DMS 273 treated with DMSO at 0.1 percent for 48 hours (cell line): ENCODE measurements at places on chromosomes 12 and 14.

DNA sequence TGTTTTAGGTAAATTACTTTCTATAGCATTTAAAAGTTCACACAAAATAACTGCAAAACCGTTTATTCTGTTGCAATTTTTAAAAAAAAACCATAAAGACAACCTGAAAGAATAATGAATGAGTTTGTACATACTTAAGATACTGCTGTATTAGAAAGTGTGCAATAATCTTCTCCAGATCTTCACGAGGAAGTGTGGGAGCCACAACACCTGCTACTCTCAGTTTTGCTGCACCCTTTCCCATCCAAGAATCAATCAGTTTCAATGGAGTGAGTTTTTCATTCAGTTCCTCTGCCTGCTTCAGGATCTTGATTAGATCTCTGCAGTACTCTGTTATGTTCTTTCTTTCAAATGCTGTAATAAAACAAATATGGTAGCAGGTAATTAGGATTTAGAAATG lies 30.1 kb downstream of the RECQL start:
- no peak for DNase-seq

DNA sequence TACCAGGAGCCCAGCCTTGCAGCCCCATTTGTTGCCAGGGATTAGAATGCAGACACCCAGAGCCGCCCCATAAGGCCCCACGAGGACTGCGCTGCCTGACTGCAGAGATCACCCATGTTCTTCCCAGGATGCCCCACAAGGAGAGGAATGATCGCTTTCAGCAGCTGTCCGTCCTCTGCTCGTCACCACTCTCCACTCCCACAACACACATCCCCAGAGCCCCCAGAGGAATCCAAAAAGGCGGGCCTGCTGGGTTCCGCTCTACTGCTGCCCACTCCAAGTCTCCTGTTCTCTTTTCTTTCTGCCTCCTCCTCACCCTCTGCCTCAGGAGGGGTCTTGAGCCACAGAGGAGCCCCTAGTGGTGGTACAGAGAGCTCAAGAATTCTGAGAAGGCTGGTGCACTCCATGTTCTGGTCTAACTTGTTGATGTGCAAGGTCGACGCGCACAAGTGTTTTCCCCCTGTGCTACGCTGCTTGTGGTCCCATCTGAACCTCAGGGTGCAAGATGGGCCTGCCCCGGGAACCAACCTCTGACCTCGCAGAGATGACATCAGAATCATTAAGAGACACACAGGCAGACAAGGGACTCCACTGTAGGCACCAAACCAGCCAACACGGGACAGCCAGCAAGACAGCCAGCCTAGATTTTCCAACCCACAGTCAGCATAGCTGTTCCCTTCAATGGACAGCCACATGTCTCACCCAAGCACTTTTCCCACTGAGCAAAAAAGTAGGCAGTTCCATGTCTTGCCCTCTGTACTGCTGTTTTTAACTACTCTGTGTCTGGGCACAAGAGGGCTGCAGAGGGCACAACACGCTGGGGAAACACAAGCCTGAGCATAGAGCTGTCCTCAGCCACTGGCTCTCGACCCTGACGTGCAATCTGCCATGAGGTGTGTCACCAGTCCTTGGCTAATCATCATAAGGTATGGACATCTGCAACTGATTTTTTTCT lies 29.9 kb downstream of the PXN start:
- DNase-seq = no peak

- DNase-seq = no peak
Measured at GRCh38 chr14:95282354-95282985, 37.2 kb downstream of the CLMN start.

DNA sequence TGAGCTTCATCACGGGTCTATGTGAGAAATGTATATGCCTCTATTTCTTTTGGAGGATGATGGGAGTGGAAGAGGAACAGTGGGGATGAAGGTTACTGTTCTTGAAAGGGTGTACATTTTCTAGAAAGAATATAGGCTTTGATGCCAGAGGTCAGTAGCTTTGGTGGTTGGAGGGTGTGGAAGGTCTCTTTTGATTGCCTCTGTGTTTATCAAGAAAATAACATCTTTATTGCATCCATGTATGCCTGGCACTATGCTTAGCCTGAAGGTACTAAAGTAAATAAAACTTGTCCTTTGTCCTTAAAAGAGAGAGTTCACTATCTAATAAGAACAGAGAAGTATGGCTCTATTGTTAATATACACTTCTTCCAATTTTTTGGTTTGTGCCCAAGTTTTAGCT lies 201.8 kb downstream of the NUBPL start:
- no peak for DNase-seq

GRCh38 chr14:91258876-91259275 lies 14.4 kb upstream of the GPR68 start:
- DNase-seq = no peak

DNA sequence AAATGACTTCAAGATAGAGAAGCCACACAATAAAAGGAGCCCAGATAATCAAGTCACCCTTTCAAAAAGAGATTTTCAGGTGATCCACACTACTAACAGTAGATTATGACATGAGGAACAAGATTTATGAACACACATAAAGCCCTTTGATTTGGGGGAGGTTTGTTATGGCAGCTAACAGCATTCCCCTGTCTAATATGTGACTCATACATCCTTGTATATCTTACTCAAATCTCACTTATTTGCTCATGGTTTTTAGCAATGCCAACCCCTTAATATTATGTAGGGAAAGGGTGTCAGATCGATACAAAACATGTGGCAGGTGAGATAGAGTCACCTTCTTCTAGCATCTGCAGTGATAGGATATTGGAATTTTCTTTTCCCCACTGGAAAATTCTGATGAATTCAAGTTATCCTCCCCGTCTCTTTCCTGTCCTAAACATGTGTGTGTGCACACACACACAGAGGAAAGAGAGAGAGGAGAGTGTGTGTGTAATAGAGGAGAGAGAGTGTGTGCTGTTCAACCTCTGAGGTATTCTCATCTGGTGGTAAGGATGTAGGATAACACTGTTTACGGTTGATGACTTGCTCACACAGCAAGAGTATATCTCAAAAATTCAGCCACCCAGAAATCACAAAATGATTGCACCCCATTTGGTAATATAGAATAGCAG lies 319.9 kb downstream of the KCNC2 start:
- DNase-seq = no peak

DNA sequence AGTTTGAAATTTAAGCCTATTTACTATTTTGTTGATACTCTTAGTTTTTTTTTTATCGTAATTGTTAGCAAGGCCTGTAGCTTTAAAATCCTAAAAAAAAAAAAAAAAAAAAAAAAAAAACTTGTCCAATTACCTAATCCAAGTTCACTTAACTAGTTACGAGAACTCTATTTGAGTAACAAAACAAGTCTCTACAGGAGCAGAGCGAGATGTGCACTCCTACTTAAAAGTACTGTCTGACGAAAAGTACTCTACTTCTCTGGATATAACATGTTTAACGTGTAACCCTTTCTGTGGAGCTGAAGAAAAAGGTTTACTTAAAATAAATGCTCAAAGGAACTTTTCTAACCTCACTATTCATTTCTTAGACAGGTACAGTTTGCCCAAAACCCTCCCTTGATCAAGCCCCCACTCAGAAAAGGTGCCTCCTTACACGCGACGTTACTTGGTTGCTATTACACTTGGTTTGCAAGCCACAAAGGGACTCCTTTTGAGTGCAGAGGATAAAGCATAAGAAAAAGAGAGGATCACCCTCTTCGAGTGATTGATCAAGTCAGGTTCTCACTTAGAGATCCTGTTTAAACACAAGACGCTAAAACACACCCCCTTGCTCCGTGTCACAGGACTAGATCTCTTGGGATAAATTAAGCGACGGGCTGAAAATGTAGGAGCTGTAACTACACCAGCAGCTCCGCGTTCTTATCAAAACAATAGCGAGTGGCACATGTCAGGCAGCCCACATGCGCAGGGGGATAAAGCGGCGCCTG lies 2.2 kb downstream of the BAZ1A start:
- DNase-seq = no peak

- DNase-seq = no peak
Measured at GRCh38 chr12:4046495-4046840, 173.3 kb upstream of the PARP11 start.

GRCh38 chr12:49933796-49934195 lies 16.7 kb upstream of the AQP2 start:
- DNase-seq = no peak

DNA sequence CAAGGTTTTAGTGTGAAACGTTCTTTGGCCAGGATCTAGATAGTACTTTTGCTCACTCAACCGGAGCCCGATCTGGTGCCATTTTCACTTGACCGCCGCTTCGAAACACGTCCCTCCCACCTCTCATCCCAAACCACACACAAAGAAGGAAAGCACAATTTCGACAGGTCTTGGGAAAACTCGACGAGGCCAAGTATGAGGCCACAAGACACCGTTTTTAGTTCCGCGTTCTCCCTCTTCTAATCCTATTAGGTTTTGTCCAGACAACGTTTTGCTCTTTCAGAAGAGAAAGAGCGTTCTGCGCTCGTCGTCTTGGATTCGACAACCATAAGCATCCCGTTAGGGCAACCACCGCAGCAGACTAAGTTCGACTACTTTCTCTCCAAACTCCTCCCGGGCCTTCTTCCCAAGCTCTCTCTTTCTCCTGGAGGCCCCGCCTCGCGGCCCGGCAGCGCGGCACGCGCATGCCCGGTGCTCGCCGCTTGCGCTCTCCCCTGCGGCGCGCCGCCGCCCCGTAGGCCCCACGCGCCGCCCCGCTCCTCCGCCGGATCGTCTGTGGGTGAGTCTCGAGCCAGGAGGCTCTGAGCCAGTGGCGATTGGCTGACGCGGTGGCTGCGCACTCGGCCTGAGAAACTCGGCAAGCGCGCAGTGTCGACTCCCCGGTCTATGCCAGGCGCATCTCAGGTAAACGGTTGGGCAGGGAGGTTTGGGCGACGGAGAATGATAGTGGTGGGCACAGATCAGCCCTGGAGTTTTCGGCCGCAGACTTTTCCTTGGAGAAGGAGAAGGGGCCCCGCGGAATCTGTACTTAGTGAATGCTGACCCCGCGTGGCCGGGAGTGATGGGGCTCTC lies at the start of gene MIPOL1:
Gene MIPOL1 (plus strand): TSS at position 517 of the 852 bp plus-strand sequence. CDS start 49,952 bp downstream, outside the sequence.
- DNase-seq = peak; percentile 78

DNA sequence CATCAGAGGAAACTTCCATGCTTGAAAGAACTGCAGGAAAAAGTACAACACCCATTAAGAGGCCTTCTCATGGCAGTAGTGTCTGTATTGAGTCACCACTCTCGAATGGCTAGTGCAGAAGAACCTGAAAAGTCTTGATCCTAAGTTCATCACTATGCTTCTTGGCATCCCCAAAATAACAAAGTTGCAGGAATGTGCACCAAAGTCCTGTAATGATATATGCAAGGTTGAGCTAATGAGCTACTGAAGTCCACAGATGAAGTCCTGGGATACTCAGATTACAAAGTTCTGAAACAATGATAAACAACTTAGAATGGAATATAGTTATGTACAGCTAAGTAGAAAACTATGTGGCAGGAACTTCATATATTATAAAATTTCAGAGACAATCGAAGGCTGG lies 545.4 kb downstream of the FOXG1 start:
- DNase-seq = no peak

DNA sequence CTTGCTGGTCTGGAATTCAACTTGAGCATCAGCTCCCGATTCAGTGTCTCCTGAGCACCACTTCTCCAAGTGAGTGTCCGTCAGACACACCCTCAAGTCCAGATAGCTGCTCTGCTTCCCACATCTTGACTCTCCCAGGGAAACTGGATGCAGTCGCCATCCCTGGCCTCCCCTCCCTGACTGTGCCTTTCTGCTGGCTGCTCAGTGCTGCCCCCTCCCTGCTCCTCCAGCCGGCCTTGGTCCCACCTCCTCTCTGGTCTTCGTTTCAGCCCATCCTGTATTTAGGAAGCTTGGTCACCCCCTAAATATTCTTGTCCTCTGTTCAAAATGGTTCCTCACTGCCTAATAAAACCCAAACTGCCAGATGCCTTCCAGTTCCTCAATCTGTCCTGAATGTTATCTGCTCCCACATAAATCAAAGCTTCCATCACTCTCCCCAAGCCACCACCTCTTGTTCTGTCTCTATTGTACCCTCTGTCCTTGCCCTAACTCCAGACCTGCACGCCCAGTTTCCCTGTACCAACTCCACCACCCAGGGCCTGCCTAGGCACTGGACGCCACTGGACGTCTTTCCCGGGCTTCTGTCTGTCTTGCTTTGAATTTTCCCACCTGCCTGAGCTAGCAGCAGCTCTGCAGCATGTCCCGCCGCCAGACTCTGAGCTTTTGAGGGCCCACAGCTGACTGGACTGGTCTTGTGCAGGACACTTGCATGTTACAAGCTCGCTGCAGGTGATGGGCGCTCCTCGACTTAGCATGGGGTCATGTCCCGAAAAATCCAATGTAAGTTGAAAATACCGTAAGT lies 33.8 kb downstream of the CCDC92 start:
- DNase-seq = no peak

DNA sequence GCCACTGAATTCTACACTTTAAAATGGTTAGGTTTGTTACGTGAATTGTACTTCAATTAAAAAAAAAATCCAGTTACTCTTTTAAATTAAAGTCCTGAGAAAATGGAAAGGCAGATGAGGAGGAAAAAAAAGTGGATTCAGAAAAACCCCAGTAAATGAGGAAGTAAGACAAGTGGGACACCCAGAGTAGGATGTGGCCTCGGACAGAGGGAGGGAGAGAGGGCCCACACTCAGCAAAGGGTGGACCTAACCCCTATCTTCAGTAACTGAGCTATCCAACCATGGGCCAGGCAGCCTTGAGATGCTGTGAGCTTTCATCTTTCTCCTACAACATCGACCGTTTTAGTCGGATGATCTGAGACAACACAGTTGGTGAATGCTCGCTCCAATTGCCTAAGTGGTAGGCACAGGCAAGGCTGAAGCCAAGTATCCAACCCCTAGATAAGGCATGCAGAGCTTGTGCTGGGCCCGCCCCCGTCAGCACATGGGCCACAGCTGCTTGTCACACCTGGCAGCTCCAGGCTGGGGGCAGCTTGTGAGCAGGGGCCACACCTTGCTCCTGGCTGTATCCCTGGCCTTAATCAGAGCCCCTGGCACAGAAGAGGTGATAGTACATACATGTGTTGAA lies 142.1 kb downstream of the TTC7B start:
- DNase-seq = peak; percentile 75

DNA sequence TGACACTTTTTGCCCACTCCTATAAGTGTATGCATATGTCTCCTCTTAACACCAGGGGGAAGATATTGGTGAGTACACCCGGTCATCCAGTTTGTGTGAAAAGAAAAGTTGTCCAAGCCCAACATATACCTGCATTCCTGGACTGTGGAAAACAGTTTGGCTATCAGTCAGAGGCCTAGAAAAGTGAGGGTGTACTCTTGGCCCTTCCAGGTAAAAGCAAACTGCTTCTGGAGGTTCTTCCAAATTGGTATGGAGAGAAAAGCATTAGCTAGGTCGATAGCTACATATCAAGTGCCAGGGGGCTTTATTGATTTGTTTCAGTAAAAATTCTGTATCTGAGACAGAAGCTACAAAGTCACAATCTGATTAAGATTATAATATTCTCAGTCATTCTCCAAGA lies 144.0 kb downstream of the SPTSSA start:
- DNase-seq = no peak

DNA sequence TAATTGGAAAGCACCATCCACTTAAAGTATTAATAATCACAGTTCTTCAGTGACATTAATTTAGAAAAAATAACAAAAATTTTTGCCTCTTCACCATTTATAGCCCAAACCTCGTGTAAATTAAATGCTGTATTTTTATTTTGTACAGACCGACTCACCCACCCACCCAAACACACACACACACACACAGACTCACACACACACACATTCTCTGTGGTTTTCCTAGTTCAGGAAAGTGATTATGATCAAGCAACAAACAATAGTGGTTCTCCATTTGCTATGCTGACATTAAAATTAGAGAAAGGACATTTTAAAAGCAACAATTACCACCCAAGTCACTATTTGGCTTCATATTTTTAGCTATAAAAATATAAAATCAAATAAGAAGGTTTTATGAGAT lies 112.5 kb upstream of the FLRT2 start:
- DNase-seq = no peak
